HEK293T (cell line): ENCODE measurements at places on chromosomes 5 and 9.

DNA sequence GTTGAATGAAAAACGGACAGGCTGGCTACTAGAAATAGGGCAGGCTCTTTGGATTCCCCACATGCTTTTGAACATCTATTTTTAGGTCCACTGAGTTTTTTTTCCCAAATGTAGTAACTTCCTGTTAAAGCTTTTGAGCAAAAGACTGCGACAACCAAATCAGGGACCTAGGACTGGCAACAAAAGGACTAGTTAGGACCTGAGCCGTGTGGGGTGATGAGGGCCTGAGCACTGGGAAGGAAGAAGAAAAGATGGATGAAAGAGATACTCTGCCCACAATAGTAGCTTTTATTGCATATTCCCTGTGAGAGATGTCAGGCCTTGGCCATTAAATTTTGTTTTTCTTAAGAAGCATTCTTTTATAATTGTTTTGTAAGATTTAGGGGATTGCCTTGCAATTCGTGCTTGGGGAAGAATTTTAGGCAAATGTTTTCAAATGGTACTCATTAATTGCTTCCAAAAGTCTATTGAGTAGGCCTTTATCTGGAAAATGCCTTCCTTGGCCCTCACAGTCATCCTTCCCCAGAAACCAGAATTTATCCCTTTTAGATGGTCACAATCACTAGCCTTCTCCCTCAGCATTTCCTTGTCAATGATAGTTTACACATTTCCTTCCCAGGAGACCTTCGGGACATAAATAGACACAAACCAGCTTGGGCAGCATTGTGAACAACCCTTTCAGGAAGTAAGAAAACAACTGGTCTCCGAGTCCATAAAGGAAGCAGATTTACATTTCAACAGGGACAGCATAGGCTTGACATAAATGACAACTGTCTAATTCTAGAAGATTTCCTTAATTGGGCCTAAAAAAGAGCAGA, 166.5 kb downstream of the RMI1 start:
- DNase-seq, result no peak

- DNase-seq, result no peak
Measured at GRCh38 chr5:154962494-154962893, 21.6 kb downstream of the MRPL22 start.

DNA sequence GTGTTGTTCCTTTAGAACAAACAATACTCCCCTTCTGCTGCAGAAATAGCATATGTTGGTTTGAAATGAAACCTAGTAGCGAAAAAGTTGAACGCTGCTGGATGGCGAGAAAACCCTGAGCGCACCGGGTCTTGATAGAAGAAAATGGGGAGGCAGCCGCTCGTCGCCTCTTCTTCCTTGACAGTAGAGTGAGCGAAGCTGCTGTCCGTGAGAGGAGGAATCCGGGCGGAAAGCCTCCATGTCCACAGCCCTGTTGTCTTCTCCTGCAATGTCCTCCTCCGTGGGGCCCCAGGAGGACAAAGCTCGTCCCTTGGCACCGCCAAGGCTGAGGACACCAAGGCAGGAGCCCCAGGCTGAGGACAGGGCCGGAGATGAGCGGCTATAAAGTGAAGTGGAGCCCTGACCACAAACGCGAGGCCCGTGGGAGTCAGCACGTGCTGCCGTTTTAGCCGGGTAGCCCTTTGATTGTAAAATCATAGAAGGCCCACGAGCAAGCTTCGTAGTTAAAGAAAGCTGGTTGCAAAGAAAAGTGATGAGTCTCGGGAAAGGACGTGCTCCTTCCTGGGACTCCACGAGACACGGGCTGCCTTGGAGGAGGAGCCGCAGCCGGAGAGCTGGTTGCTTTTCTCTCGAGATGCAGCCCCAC, 35.6 kb downstream of the MRPL36 start:
- no peak for DNase-seq

GRCh38 chr9:6495466-6495865, 82.5 kb downstream of the UHRF2 start:
- DNase-seq, result no peak

GRCh38 chr5:137714946-137715345, 20.9 kb downstream of the KLHL3 start:
- no peak for DNase-seq

- no peak for DNase-seq
Measured at GRCh38 chr5:148989567-148989966, 73.3 kb downstream of the SH3TC2 start.

DNA sequence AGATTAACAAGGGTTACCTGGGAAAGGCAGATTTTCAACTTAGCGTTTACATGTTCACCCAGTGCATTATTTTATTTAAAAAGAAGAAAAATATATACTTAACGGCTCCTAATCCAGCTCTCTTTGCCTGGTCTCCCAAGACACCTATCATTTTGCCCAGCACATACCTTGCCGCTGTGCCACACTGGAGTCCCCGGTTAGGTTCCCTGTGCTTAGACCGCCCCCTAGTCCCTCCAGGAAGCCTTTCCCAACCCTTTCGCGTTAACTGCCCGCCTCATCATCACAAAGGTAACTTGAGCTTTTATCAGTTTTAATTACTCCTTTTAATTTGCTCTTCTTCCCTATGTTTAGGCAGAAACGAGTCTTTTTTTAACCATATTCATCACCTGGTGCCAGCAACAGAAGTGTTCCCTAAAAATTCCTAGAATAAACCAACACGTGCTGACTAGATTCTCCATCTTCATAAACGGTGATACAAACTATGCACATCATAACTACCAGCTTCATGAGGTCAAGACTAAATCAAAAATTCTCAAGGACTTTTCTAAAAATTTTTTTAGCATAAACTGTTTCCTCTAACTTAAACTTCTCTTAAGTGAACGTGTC, 19.7 kb downstream of the DNAJA1 start:
- no peak for DNase-seq

- DNase-seq, result no peak
Measured at GRCh38 chr5:30194595-30194994, 998.9 kb upstream of the CDH6 start.

- no peak for DNase-seq
Measured at GRCh38 chr9:126418608-126419007, 92.0 kb downstream of the MVB12B start.

GRCh38 chr9:86329649-86330048, 24.6 kb downstream of the TUT7 start:
- DNase-seq, result no peak

- DNase-seq, result no peak
Measured at GRCh38 chr5:37111426-37112382, 137.5 kb downstream of the CPLANE1 start.

GRCh38 chr5:132094393-132095076, 20.9 kb downstream of the CSF2 start:
- DNase-seq, result no peak

- DNase-seq, result no peak
Measured at GRCh38 chr5:75277463-75277862, 40.8 kb upstream of the ANKRD31 start.

GRCh38 chr9:81393985-81394811, 295.1 kb downstream of the TLE1 start:
- DNase-seq, result no peak

DNA sequence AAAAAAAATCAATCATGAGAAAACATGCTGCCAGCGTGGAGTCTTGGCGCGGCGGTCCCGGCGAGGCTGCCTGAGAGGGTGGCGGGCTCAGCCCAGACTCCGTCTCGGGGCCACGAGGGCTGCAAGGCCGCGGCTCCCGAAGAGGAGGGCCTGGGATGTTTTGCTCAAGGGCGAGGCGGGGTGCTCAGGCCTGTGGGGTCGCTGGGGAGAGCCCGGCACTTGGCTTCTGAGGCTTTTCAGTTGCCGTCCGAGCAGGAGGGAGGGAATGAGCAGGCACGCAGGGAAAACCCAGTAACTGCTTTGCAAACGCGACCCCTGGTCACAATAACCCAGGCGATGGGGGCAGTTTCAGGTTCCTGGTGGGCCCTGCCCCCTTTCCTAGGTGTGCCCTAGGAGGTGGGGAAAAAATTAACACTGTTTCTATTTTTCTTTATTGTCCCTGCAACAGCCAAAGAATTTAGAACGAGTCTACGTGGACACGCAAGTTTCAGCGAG, 3.2 kb upstream of the IRX2 start:
- DNase-seq, result no peak

- DNase-seq, result no peak
Measured at GRCh38 chr9:135330307-135330631, 149.3 kb upstream of the PPP1R26 start.

- no peak for DNase-seq
Measured at GRCh38 chr5:64292611-64293215, 127.1 kb downstream of the RNF180 start.

DNA sequence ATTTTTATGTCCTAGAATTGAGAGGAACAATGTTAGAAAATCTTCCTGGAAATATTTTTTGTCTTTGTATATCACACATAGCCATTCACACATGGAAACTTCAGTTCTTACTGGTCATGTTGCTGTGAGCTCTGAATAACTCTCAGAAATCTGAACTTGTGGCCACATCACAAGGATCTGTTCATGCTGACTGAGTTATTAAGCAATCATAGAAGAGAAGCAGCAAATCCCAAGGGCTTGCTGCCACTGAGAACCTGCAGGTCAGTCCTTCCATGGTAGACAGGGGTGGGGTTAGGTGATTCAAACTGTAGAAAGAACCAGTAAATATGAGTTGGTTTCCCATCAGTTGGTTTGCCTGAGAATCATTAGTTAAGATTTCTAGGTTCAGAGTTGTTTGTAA, 27.6 kb downstream of the SGCD start:
- DNase-seq, result no peak

DNA sequence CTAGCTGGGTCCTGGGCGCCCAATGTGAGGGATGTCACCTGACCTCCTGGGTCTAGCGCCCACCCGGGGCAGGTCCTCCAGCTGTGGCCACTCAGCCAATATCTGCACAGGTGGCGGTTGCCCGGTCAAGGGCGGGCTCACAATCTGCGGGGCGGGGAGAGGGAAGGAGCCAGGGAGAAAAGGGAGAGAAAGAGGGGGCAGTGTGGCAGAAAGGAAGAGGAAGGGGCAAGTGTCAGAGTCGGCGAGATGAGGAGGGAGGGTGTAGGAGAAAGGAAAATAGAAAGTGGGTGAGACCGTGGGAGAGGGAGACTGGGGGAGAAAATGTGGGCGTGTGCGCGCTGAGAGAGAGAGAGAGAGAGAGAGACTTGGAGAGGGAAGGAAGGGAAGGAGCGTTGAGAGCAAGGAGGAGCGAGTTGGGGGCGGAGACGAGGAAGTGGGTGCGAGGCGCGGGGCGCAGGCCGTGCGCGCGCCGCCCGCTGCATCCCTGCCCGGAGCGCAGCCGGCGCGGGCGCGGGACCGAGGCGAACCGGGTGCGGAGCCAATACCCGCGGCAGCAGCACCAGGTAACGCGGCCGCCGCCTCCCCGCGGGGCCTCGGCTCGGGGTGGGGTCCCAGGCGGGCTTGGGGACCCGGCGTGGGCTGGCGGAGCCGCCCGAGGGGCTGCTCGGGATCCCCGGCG, at the start of gene HRH2:
TSS of gene HRH2 (plus strand) at position 479 of the 679 bp plus-strand sequence. CDS start 25,163 bp downstream, outside the sequence.
- no peak for DNase-seq

DNA sequence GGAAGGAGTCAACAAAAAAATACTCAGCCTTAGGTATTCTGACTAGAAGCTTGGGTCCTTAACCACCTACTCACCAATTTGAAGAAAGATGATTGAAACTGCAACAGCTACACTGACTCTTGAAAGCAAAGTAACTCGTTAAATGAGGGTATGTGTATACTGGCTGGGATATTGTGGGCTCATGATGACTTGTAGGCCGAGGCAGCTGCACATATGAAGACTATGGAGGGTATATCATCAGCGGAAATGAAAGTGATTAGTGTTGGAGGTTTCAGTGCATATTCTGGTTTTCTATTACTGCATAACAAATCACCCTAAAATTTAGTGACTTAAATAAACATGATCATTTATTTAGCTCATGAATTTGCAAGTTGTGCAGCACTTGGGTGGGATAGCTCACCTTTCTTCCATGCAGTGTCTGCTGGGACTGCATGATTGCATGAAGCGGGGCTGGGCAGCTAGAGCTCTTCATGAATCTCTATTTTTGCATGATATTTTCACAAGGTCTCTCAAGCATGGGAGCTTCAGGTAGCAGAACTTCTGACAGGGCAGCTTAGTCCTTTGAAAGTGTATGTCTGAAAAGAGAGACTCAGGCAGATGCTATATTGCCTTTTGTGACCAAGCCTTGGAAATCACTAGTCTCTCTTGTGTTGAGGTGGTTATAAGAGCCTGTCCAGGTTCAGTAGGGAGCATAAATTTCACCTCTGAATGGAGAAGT, 96.1 kb upstream of the CDKN2B start:
- no peak for DNase-seq

DNA sequence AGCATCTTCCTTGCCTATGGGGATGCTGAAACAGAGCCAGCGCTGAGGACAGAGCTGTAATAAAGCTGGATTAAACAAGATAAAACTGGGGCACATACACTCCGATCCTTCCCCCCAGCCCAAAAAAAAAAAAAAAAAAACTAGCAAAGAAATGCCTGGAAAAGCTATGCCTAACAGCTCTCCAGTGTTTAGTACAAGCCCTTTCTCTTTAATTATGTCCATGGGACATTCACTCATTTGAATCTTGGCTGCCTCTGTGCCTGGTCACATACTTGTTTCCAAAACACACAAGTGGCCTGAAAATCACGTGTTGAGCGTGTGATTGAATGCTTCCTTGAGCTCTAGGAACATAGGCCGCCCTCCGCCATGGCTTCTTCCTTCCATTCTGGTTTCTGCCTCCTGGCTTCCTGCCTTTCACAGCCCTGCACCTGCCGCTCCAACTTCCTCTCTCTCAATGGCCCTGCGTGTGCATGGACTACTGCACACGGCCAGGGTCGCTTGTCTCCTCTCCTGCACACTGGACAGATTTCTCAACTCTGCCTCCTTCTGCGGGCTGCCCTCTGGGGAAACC, 111.0 kb upstream of the RETREG1 start:
- no peak for DNase-seq

- DNase-seq, result no peak
Measured at GRCh38 chr5:128838623-128839022, 126.7 kb upstream of the SLC27A6 start.

GRCh38 chr9:37406603-37407401, 15.7 kb upstream of the GRHPR start:
- no peak for DNase-seq

GRCh38 chr9:121055642-121056143, 5.6 kb upstream of the C5 start:
- peak; percentile 44 for DNase-seq

GRCh38 chr9:132365986-132366385, 11.2 kb upstream of the SETX start:
- DNase-seq, result no peak

DNA sequence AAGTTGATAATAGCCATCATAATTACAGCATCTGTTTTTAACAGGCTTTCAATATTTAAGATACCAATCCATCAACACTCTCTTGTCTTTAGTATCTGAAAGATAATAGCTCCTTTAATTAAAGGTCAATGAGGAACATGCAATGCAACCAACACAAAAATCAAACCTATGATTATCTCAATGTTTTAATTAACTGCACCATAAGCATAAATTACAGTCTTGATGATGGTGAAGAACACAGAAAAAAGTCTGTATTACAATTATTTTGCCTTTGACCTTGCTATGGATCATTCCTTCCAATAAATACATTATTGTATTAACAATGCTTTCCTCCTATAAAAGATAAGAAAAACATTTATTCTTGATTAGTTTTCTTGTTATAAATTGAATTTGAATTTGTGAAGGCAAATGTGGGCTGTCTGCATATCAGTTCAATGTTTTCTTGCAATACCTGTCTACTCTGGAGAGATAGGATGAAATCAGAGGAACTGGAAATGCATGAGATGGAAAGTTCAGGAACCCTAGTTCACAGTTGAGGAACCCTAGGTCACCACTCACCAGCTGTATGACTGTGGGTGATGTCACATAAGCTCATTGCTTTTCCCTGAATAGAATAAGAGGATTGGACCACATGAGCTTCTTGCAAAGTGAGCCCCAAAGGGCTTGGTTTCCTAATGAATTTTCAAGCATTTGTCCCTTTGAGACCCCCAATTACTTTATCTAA, 58.5 kb upstream of the ANXA1 start:
- no peak for DNase-seq

GRCh38 chr5:643811-644271, 31.7 kb downstream of the CEP72 start:
- DNase-seq, result no peak
